Right forelimb (tissue), 1 donor: ENCODE measurements at places on chromosomes 2 and 18.
A peak's percentile ranks its signal among the peaks of the same experiment; 100 is the strongest.

- peak; percentile 53 for DNase-seq
Measured at GRCh38 chr2:55364189-55365055, 55.2 kb downstream of the CCDC88A start.

GRCh38 chr2:152635635-152636298 is 81.5 kb downstream of the PRPF40A start:
- DNase-seq = peak; percentile 67

- DNase-seq = no peak
Measured at GRCh38 chr2:191155608-191156071, 4.8 kb upstream of the STAT4 start.

- no peak for DNase-seq
Measured at GRCh38 chr2:12397854-12398253, 318.9 kb upstream of the TRIB2 start.

DNA sequence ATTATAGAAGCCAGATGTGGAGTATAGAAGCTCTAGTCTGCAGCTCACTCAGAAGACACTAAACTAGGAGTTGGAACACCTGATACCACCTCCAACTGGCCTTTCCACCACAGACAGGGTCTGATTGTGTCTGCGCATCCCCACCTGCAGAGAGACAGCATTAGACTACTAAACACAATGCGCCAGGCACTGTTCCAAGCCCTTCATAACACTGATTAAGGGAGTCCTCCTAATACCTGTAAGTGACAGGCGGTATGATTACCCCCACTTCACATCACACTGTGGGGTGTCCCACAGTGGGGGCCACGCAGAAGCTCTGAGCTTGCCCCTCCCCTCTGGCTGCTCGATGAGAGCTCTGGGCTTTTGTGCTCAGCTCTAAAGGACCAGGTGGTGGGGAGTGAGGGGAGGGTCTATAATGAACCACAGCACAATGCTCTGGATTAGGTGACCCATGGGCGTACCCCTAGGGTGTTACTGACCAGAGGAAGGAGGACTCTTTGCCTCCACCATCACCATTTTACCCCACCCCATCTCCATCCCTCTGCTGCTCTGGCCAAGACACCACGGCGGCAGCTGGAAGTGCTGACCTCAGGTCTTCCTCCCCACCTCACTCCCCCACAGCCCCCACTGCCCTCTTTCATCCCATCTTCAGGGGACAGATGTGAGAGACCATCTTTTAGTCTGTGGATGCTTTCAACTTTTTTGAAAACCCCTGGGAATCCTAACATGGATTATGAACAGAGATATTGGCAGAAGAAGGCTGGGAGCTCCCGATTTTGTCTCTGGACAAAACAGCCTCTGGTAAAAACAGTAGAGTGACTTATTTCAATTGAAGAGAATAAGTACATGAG is 145.1 kb downstream of the GFPT1 start:
- DNase-seq = no peak

DNA sequence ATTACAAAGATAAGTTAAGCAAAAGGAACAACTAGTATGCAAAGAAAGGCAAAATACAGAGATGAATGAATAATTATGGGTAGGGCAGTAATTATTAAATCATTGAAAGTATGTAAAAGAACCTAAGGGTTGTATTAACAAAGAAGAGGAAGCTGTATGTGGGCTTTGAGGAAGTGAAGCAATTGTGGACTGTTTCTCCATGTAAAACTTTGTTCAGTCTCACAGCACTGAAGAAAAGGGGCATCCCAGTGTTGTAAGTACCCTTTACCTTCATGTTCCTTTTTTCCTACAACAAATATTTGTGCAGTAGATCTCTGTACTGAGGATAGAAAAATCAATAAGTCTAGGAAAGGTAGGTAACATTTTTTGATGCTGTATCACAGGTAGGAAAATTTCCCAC is 388.7 kb upstream of the NRP2 start:
- DNase-seq = no peak

DNA sequence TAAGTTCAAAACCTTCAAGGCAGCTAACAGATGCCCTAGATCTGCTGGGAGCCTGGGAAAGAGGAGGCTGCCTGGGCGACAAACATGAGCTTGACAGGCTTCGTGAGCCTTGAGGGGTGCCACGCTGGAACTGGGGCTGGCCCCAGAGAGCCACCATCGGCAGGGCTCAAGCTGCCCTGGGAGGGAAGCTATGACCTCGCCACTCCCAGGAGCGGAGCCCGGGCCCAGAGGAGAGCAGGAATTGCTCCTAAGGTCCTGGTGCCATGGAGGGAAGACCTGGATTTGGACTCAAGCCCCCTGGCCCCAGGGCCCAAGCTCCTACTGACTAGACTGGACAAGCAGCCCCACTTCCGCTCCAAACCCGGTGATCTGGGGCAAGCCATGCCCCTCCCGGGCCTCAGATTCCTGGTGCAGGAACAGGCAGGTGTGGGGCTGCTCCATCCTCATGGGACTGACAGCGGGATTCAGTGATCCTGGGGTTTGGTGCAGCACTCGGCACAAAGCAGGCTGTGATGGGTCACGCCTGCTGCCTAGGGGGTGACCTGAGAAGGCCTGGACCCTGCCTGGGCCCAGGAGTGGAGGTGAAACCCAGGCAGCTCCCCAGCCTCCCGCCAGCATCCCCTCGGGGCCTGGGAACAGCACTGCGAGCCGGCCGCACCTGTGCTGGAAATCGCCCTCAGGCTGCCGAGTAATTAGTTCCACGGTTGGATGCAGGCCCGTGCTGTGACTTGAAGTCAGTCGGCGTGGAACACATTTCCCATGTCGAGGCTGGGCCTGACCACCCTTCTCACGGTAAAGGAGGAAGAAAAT is 246.9 kb downstream of the NDUFA10 start:
- DNase-seq = peak; percentile 34

GRCh38 chr18:79400091-79400590 is 4.4 kb downstream of the NFATC1 start:
- peak; percentile 83 for DNase-seq

DNA sequence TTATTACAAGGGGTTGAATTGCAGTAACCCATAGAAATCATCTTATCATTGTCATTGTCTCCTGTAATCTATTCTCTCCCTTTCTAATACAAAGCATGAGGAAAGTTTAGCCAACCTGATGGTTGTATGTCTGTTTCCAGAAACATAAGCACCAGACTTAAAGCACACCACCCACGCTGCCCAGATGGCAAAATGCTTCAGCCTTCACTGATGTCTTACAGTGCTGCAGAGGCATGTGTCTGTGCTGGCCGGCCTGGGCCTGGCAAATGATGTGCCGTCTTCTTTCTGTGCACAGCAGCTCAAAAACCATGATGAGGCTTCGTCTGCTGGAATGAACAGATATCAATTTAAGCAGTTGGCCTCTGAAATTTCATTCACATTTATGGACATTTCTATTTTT is 443.0 kb upstream of the RGPD4 start:
- DNase-seq = no peak

GRCh38 chr2:11616851-11617415 is 53.1 kb downstream of the NTSR2 start:
- DNase-seq = no peak

DNA sequence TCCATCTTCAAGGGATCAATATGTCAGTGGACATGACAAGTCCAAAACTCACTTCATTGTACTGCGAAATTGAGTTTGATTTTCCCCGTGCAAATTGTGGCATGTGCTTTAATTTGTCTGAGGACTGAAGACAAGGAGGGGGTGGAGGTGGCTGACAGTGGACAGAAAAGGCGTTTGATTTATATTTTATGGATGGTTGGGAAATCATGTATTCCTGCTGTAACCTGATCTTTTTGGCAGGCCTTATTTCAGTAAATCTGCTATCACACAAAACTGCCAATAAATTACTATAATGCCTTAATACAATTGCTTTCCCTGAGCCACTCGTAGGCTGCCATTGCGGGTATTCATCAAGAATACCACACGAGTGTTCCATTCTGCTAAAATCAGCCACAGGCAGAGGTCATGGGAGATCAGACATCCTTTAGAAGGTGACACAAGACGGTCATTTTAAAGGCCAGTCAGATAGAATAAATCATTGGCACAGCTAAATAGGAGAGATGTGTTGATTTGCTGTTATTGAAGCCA is 720.5 kb downstream of the MBD2 start:
- DNase-seq = no peak

GRCh38 chr2:143632751-143633374 is 503.6 kb downstream of the ARHGAP15 start:
- no peak for DNase-seq

GRCh38 chr2:84395820-84396219 is 63.3 kb downstream of the SUCLG1 start:
- DNase-seq = no peak

- DNase-seq = no peak
Measured at GRCh38 chr2:6963727-6964126, 46.5 kb downstream of the RNF144A start.

DNA sequence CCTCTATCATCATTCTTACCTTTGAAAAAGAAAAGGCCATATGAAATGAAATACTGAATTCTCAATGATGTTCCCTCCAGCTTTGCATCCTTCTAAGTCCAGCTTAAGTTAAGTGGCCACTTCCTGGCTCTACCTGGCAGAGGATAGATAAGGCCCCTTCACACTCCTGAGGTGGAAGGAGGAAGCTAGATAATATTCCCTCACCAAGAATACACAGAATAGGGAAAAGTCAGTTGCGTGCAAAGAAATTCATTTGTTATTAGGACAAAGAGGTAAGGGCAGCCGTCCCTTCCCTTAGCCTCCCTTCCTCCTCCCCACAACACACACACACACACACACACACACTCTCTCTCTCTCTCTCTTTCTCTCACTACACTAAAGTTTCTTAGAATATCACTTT is 37.5 kb downstream of the OLA1 start:
- DNase-seq = no peak

GRCh38 chr2:232214053-232214452 is 164.5 kb upstream of the ALPP start:
- DNase-seq = no peak

- DNase-seq = no peak
Measured at GRCh38 chr2:216850665-216851322, 9.1 kb downstream of the TNP1 start.

DNA sequence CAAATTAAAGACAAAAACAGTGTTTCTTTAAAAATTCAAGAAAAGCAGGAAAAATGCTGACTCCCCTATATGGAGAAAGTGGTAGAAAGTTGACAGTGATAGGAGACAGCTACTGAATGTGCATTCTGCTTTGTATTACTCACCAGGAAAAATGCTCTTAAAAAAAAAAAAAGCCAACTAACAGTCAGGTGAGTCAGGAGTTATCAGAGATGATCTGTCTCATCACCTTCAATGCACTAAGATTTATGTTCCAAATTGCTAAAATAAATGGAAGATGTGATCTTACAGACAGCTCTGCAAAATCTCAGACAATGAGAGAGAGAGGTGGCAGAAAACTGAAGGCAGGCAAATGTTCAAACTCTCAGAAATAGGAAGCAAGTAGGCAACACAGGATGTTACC is 47.6 kb upstream of the ZNF521 start:
- DNase-seq = no peak

GRCh38 chr2:85804583-85804982 is 50.8 kb downstream of the ATOH8 start:
- no peak for DNase-seq

- peak; percentile 75 for DNase-seq
Measured at GRCh38 chr2:26561918-26562810, 79.0 kb downstream of the CIB4 start.

- no peak for DNase-seq
Measured at GRCh38 chr2:10765914-10766313, 44.5 kb downstream of the ATP6V1C2 start.

GRCh38 chr2:32418778-32419177 is 62.0 kb downstream of the BIRC6 start:
- DNase-seq = no peak

- no peak for DNase-seq
Measured at GRCh38 chr2:10223471-10223870, 79.2 kb upstream of the HPCAL1 start.

GRCh38 chr18:13415736-13416135 is 197.2 kb downstream of the LDLRAD4 start:
- no peak for DNase-seq

- no peak for DNase-seq
Measured at GRCh38 chr18:39660141-39660540, 2094.5 kb upstream of the CELF4 start.

DNA sequence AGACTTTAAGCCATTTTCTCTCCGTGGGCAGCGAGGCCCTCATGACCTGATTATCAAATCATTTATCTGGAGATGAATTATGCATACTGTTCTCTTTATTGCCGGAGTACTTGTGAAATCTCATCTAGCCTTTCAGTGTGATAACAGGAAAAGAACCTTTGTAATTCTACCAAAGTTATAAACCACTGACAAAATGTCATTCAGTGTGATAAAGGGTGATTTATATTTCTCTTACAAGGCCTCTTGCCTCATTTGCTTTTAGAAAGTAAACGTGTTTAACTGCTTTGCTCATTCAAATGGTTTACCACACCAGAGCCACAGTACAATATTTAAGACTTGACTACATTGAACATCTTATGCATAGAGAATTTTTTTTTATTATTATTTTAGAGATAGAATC is 13.8 kb downstream of the MTCL1 start:
- no peak for DNase-seq

GRCh38 chr18:69944436-69944835 is 3.2 kb downstream of the CD226 start:
- no peak for DNase-seq

GRCh38 chr2:36374585-36374984 is 19.0 kb downstream of the CRIM1 start:
- no peak for DNase-seq

GRCh38 chr2:172276961-172277360 is 150.4 kb upstream of the ITGA6 start:
- no peak for DNase-seq

GRCh38 chr2:224574423-224575084 is 10.6 kb downstream of the CUL3 start:
- no peak for DNase-seq

GRCh38 chr2:241689306-241689705 is 2.7 kb upstream of the DTYMK start:
- DNase-seq = no peak

DNA sequence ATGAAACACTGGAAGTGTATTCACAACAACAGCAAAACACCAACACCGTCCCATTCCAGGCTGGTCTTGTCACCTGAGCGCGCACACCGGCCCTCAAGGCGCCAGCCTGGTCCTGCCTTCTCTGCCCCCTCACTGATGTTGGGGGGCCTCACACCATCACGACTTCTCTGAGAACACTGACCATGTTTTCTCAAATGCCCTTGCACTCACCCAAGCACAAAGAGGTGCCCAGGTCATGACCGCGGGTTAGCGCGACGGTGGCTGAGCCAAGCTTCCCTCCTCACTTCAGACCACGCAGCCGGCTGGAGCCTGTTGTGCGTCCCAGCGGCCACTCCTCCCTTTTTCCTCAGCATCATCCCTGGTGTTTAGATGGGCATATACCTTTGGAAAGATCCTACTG is 101.3 kb upstream of the SALL3 start:
- no peak for DNase-seq

- DNase-seq = no peak
Measured at GRCh38 chr2:106638043-106638442, 150.9 kb downstream of the CD8B2 start.

DNA sequence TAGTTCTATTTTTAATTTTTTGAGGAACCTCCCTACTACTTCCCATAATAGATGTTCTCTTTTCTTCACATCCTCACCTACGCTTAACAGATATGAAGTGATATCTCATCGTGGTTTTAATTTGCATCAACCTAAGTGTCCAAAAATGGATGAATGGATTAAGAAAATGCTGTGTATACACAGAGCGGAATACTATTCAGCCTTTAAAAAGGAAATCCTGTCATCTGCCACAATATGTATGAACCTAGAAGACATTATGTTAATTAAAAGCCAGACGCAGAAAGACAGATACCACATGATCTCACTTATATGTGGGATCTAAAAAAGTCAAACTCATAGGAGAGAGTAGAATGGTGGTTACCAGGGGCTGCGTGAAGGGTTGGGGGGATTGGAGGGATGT is 113.0 kb downstream of the PTRHD1 start:
- no peak for DNase-seq
